Uterine smooth muscle cell (primary cell): ENCODE measurements at places on chromosomes 4 and X. TPM values are rescaled to one million over a fixed set of nuclear protein-coding genes. Genes with fewer than 3 reads are reported as not detected.

HAND2 gene
- 22.7 and 26.9 TPM in 2 replicates for total RNA-seq

ZRSR2 gene
- total RNA-seq, result 6.1 and 9.0 TPM in 2 replicates

CPLX1 gene
- under 0.01 TPM in 1 of 2 replicates, not detected in the other for total RNA-seq

CENPVL3 gene
- total RNA-seq, result not detected in 2 replicates

SHROOM4 gene
- 0.55 and 0.62 TPM in 2 replicates for total RNA-seq

PF4V1 gene
- total RNA-seq, result 0.33 and 0.87 TPM in 2 replicates

GPRIN3 gene
- 0.12 and 0.22 TPM in 2 replicates for total RNA-seq

CENPVL1 gene
- not detected in 2 replicates for total RNA-seq
